Cerebellar nuclear complex (tissue), 1 donor: ENCODE measurements at places on chromosomes 7 and 10.

DNA sequence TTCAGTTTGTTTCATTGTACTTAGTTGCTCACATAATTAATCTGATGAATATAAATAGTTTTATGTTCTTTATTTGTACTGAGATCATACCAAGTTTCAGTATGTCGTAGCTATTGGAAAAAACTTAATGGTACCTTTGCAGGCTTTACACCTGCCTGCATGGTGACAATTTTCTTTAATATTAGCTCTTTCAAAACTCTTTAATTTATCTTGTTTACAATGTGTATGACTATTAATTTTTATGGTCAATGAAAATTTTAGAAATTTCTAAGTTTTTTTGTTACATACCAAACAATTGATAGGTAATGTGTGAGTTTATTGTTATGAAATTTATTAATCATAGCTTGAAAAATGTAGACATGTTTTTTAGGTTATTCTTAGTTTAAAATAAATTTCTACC, 4.0 kb downstream of the DYNC2I1 start:
- no peak for DNase-seq

DNA sequence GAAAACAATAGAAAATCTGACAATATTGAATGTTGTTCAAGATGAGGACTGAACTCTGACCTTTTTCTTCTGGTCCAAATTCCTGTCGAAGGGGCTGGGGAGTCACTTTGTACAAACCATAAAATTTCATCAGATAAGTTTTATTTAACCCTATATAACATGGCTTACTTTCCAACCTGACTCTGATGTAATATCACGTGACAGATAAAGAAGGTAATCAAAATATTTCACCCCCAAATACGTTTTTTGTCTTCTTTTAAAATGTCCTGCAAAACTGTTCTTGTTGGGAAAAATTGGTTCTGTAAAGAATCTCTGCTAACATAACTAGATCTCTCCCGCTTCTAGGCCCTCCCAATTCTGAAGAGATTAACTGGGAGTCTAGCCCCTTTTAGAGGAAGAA, 90.9 kb upstream of the MDFIC start:
- no peak for DNase-seq

GRCh38 chr7:152870106-152870693, 110.6 kb downstream of the ACTR3B start:
- no peak for DNase-seq

GRCh38 chr10:73965890-73966768, 31.8 kb upstream of the VCL start:
- no peak for DNase-seq

DNA sequence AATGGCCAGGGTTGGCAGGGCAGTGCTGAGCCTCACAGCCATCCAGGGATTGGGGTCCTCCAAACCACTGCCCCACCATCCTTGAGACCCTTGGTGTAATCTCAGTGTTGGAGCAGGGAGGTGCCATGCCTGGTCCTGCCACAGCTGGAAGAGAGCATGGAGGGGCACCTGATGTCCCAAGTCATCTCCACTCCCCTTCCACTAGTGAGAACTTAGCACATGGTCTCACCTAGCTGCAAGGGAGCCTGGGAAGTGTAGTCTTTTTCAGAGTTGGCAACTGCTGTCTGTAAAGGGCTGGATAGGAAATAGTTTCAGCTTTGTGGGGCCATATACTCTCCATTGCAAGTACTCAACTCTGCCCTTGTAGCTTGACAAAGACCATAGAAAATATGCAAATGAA, 238.7 kb downstream of the RPS24 start:
- no peak for DNase-seq

GRCh38 chr10:100997360-100998182, 2.0 kb upstream of the LZTS2 start:
- DNase-seq: no peak
